ENCODE measurements at places on chromosomes 16 and 17. TPM values are rescaled to one million over a fixed set of nuclear protein-coding genes. Genes with fewer than 3 reads are reported as not detected.

Gene SLC7A6
- 99.2 TPM for total RNA-seq

Gene ADGRG1
- total RNA-seq, result 21.0 TPM

Gene P2RX1
- total RNA-seq, result not detected

Gene LGALS9B
- not detected for total RNA-seq

Gene LRRC75A
- total RNA-seq, result 1.8 TPM

Gene ADPRM
- 8.6 TPM for total RNA-seq

Gene SLC16A6
- 8.1 TPM for total RNA-seq

Gene ZNF423
- not detected for total RNA-seq

Gene ADAM11
- 0.10 TPM for total RNA-seq

Gene NECAB2
- not detected for total RNA-seq

Gene SNX11
- 38.3 TPM for total RNA-seq

Data from activated CD8-positive, alpha-beta memory T cell treated with anti-CD3 and anti-CD28 coated beads for 36 hours (primary cell).